ENCODE measurements at places on chromosomes 2 and 18.

DNA sequence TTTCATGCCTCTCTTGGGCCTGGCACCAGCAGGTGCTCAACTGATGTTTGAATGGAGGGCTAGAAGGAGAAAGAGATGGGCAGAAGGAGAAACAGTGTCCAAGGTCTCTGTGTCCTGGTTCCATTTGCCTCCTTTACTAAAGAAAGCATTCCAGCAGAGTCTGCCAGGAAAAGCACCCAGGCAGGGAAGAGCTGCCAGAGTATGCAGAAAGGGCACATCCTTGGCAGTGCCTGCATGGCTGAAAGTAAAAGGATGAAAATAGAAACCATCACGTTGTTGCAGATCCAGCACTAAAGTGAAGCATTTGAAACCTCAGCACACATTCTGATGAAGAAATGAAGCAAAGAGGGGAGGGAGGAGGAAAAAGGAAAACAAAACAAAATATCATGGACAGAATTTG lies 142.2 kb downstream of the ESCO1 start:
- DNase-seq, result no peak

- DNase-seq, result peak; percentile 26
These were observed 495.7 kb upstream of the SMIM21 start for GRCh38 chr18:75923169-75923568.

- no peak for DNase-seq
These were observed 119.0 kb downstream of the ARL4C start for GRCh38 chr2:234377761-234378391.

GRCh38 chr2:240249423-240250149 lies 109.1 kb upstream of the OTOS start:
- no peak for DNase-seq

DNA sequence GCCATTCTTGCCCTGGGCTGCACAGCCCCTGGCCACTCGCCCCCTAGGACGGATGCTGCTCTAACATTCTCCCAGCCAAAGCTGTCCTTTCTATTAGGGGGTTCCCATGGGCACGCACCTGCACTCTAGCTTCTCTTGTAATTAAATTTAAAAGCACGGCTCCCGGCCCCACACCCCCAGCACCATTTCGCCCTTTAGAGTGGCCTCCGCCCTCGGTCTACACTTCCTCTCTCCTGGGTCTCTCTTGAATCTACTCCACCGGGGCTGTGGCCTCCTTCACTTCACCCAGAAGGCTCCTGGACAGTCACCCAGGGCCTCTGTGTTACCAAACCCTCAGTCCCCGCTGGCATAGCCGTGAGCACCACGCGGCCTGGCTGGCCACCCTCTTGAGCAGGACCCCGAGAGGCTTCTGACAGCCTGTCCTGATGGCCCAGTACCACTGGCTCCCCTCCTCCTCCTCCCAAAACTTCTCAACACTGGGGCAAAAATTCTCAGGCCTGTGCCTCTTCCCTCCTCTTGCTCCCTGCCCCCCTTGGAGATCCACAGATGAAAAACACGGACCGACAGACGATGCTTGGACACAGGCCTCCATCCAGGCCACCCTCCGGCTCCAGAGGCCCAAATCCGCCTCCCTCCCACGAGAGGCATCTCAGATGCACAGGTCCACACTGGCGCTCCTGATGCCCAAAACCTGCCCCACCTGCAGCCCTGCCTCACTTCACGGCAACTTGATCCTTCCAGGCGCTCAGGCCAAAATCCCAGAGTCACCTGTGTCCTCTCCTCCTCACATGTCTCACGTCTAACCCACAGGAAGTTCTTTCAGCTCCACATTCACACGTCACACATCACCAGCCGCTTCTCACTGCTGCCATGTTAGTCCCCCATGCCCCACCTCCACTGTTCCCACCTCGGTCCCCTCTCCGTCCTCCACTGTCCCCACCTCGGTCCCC lies 6.9 kb upstream of the RAB17 start:
- DNase-seq, result no peak

- no peak for DNase-seq
These were observed 93.7 kb downstream of the HS1BP3 start for GRCh38 chr2:20557226-20557625.

GRCh38 chr18:48345596-48345995 lies 63.6 kb downstream of the ZBTB7C start:
- DNase-seq, result no peak

- peak; percentile 12 for DNase-seq
These were observed 40.4 kb upstream of the CDC42EP3 start for GRCh38 chr2:37711831-37712230.

DNA sequence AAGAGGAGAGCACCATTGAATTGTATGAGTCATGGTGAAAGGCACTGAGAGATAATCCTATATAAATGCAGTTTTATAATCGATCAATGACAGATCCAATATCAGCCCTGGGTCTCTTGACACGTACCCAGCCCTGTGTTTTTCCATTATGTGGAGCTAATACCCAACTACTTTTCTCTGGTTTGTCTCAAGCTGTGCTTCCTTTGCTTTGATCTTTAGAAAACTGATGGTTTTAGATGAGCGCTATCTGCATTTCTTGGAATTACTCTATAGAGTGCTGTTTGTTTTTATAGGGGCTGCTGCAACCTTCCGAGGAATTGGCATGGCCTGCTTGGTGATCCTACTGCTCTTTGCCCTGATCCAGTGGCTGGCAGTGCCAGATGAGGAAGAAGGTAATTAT lies 45.0 kb downstream of the NEMP2 start:
- no peak for DNase-seq

- DNase-seq, result peak; percentile 23
These were observed 292.5 kb downstream of the MTX2 start for GRCh38 chr2:176561706-176562105.

DNA sequence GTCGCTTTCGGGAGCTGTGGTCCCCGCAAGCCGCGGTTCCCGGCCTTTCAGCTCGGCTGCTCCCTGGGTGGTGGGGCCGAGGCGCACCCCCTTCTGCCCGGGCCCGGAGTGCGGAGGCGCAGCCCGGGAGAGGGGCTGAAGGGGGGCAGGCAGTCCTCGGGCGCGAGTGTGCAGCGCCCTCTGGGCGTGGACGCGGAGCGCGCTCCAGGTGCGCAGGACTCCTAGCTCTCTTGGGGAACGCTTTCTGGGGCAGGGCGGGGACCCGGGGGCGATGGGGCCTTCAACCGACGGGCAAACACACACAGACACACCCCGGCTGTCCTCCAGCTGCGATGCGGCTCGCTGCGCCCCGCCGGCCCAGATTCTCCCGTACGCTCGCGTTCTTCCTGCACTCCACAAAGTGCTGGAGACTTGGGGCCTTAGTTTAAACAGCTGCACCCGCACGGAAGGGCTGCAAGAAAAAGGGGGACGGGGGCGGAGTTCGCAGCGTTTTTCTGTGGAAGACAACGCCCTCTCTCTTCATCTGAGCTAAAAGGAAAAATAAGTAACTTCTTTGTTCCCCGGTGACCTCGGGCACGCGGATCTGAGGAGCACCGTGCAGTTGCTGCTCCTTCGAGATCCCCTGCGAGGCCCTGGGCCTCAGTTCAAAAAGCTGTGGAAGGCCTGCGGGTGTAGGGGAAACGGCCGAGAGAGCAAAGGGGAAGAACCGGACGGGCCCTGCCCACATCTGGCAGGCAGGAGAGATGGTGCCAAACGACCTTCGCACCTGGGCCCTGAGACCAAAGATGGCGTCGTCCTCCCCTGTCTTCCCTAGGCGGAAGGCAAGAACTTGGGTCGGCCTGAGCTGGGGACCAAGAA lies 593 bp upstream of the SDC1 start:
- DNase-seq, result peak; percentile 88

- no peak for DNase-seq
These were observed 226.2 kb downstream of the PIEZO2 start for GRCh38 chr18:10923141-10923540.

DNA sequence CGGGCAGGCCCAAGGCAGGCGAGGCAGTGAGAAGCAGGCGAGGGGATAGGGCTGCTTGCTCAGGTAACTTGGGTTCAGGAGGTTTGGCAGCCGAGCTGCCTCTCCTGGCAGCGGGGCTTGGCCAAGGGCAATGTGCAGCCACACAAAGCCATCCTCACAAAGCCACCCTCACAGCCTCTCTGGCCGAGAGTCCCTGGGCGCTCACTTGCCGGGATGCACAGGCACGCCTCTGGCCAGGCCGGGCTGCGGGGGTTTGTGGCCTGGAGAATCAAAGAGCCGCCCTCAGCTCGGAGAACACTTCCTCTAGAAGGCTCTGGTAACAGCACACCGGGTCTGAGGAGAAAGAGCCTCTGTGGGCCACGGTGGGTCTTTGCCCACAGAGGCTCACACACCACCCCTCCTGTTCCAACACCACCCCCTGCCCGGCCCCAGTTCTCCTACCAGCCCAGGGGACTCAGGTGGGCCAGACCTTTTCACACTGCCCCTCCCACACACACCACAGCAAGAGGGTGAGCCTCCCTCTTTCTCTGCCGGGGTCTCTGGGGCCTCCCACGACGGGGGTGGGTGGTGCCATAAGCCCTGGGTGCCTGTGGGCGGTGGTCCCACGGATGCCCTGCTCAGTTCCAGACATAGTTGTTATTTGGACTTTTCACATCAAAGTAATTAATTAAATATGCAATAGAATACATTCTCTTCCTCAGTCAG lies 186.9 kb downstream of the ZFP36L2 start:
- no peak for DNase-seq

- peak; percentile 43 for DNase-seq
These were observed 25.7 kb downstream of the SULT1C4 start for GRCh38 chr2:108403494-108403893.

- no peak for DNase-seq
These were observed 937.7 kb downstream of the TRIB2 start for GRCh38 chr2:13654416-13654815.

DNA sequence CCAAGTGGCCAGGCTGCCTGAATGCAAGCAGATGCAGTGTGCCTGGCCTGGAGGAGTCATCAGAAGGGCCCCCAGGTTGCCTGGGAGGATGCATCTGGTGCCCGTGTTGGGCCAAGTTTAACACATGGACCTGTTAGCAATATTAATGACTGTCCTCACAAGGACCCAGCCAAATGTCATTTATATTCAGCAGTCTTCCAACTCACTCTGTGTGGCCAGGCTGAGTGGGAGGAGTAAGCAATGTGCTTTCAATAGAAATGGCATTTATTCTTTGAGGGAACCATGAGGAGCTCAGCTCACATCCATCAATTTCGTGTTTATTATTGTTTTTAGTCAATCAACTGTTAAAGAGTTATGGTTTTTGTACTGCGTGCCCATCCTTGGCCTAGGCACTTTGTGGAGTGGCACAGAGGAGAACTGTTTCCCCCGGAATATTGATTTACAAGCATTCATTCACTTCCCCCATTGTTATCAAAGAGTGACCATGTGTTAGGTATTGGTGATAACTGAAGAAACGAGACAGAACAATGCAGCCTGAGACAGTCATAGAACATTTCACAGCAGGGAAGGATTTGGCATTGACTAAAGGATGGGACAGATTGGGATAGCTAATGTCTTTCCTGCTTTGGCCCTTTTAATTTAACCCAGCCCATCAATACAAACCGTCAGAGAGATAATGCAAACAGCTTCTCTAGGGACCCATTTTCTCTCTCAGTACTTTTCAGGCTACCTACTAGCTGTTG lies 725.2 kb downstream of the TSN start:
- no peak for DNase-seq

DNA sequence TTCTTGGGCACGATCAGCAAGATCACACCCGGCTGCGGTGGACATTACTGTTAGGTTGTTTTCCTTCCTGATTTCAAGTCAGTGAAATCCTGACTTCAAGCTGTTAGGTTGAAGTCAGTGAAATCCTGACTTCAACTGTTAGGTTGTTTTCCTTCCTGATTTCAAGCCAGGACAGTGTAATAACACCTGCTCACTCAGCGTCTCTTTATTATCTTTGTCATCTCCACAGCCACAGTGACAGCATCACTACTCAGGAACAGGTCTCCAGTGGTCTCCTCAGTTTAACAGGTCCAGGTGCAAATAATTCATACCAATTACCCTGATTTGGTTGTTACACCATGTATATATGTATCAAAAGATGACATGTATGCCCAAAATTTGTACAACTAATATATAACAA lies 208.1 kb upstream of the REG3G start:
- no peak for DNase-seq

DNA sequence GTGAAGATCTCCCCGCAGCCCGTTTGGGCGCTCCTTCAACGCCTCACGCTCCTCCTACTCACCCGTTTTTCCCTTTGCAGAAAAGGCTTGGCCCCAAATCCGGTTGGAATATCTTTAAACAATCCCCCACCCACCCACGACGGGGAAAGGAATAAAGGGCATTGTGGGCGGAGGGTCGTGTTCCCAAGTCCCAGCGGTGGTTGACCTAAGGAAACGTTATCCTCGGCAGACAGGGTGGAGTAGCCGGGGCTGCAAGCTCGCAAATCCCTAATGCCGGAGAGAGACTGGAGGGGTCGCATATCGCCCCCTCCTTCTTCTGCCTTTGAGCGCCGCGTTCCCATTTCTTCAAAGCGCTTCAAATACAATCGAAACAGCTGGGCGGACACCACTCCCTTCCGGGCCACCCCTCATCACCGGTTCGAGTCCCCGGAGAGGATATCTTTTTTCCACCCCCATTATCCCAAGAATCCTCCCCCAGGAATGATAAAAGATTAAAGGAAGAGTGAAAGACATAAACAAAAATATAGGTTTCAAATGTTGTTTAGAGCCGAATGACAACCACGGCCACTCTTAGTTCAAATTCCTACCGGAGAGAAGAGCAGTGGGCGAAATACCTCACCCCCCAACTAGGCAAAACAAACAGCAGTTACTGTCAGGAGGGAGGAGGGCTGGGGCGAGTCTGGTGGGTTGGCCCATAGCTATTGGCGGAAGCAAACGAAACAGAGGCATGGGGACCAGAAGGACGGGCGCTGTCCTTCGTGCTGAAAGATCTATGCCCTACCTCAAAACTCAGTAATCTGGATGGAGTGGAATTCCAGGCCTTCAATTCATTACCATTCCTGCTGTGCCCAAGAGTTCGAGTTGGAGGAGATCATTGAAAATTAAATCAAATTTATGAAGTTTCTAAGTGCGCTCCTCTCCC lies 2.8 kb upstream of the GAD1 start:
- peak; percentile 21 for DNase-seq

DNA sequence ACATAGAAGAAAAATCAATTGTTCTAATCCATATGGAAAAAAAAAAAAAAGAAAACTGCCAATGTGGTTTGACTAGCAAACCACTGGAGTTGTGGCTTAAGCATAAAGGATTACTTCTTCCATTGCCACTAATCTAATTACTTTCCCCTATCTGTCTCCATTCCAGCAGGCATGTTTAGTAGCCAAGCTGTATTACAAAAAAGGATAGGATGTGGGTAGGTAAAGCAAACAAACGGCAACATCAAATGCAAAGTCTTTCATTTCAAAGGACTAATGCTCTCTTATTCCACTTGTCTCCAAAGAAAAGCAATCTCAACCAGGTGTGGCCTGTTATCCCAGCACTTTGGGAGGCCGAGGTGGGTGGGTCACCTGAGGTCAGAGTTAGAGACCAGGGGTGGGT lies 36.5 kb downstream of the SLC8A1 start:
- no peak for DNase-seq

DNA sequence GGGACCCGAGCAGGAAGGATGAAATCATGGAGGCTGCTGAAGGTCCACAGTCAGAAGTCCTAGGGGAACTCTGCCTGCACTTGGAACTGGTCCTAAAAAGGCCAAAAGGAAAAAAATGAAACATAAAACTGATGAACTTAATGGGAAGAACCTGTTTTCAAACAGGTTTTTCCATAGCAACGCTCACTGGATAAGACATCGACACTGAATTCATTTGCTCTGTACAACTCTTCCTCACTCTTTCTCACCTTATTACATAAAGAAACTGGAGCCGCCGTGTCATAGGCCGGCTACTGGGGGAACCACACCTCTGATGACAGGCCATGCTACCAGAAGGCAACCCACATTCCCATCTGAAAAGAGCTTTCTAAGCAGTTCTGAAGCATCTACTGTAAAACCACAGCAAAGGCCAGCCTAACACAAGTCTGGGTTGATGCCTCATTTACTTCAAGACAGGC lies 83.6 kb downstream of the FARSB start:
- DNase-seq, result no peak

GRCh38 chr2:114880046-114880445 lies 437.6 kb downstream of the DPP10 start:
- no peak for DNase-seq
